ENCODE measurements at places on chromosomes 5 and 9.

- DNase-seq, result no peak
Observed at GRCh38 chr5:28009576-28009975, 971.2 kb upstream of the CDH9 start.

DNA sequence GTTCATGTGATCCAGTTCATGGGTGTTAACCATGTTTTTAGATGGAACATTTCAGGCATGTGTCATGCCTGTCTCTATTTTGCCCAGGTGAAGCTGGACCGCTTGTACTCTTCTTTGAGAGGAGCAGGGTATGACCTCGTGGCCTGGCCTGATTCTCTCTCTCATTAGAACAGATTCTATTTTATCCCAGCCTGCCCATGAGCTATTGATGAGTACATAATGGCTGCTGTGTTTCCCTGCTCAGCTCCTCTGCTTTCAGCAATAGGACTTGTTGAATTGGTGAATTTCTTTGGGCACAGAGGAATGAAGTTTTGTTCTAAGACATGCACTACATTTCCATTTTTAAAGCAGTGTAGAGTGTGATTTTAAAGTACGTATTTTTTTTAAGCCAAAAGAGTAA, 86.2 kb downstream of the HACD4 start:
- DNase-seq, result no peak

DNA sequence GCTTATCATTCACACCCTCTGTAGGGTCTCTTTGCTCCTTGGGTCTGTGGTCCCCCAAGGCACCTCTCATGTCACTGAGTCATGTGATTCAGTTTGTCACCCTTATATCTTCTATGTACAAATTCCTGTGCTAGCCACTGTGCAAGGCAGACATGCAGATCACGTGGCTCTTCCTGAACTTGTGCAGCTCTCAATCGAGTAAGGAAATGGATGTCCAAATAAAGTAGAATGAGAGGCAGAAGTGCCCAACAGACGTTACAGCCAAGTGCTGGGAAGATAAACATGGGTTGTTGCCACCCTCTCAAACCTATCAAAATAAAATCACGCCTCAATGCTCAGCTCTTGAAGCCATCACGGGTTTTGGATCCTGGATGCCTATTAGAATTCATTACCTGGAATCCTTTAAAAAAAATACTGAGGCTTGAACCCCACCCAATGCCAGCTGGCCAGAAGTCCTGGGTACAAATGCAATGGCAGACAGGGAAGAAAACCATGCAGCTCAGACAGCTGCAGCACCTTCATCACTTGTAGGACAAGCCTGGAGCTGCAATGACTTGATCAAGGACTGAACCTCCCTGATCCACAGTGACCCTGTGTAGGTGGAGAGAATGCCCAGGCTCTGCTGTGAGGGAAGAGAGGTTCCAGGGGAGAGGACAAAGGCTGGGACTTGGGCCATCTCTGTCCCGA, 228.7 kb upstream of the DAP start:
- no peak for DNase-seq

DNA sequence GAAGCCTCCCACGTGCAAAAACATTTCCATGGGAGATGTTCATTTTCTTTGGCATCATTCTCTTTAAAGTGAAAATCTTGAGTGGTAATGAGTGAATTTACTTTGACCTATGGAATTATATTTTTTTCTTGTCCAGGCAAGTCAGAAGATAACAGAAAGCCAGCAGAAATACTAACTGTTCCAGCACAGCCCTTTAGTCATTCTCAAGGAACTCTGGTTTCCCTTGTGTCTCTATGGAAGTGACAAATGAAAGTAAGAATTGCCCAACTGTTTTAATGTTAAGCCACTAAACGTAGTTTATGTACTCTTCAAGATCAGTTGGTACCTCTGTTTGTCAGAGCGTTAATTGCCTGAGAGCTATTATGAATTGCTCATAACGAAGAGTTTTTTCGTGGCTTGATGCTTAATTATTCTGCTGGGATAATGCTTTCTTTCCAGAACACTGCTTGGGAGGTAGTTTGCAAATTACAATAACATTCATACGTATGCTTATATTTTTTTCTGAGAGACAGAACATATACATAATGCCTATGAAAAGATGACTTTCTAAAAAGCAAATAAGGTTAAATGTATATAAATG, 84.5 kb upstream of the CER1 start:
- no peak for DNase-seq

- no peak for DNase-seq
Observed at GRCh38 chr5:56479696-56480077, 246.6 kb upstream of the ANKRD55 start.

- DNase-seq, result no peak
Observed at GRCh38 chr9:133691626-133692363, 46.4 kb downstream of the SARDH start.

Data from progenitor cell of endocrine pancreas (in vitro differentiated cells).